ENCODE measurements at places on chromosomes 12 and 14.

GRCh38 chr14:100950024-100950423 is 46.5 kb upstream of the RTL1 start:
- DNase-seq, result no peak

DNA sequence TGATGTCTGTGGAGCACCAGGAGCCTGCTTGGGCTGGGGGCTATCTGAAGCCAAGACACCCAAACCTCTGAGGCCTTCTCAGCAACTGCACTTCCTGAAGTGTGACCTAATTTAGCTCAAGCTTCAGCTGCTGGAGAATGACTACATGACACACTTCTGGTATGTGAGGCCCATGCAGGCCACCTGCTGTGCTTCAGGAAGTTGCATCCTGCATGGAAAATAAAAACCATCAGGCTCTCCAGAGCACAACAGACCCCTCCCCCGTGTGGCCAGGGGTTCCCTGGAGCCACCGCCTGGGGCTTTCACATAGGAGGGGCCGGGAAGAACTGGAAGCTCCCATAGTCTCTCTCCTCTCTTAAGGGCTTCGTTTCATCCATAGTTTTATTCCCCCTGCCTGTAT is 217.7 kb downstream of the SLC15A4 start:
- DNase-seq, result no peak

DNA sequence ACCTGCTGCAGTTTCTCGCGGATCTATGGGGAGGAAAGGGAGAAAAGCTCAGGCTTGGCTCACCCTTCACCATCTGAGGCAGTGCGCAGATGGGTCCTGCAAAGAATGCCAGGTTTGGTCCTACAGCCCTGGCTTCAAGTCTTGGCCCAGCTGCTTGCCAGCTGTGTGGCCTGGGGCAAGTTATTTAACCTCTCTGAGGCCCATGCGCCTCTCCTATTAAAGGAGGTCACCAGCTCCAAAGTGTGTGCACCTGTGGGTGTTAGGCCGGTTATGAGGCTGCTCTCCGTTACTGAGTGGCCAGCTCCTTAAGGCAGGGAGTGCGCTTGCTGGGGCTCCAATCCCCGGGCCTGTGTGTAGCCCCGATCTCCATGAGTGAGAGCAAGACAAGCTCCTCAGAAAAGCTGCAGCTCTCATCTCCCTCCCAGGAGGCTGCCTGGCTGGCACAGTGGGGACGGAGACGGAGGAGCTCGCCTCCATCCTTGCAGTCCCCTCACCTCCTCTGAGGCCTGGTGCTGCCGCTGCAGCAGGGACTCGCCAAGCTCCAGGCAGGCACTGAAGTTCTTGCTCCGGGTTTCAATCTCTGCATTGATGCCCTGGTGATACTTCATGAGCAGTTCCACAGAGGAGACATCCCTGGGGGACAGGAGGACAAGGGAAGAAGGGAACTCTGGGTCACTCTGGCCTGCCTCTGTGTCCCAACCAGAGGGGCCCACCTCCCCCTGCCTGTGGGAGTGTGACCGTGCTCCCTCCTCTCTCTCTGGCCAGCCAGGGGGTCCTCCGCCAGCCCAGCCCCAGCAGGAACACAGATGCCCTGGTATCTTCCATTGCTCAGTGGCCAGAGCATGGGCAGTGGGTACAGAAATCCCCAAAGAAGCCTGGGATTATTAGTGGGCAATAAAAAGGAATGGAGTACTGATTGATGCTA is 65.1 kb downstream of the PLEKHG3 start:
- no peak for DNase-seq

DNA sequence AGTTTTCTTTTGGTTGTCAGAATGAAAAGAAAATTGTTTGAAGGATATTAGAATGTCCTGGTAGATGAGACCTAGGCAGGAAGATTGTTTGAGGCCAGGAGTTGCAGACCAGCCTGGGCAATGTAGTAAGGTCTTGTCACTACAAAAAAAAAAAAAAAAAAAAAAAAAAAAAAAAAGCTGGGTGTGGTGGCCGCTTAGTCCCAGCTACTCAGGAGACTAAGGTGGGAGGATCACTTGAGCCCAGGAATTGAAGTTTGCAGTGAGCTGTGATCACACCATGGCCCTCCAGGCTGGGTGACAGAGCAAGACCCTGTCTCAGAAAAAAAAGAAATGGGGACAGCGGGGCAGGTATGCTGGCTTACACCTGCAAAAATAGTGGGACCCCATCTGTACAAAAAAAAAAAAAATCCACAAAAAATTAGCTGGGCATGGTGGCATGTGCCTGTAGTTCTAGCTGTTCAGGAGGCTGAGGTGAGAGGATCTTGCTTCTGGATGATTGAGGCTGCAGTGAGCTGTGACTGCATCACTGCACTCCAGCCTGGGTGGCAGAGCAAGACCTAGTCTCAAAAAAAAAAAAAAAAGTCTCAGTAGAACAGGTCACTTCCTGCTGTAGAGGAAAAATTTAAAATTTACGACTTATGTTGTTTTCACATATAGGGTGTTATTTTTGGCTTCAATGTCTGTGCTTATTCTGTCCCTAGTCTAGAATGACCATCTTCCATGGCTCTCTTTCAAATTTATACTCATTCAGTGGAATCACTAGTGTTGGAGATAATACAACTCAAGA is 70.7 kb downstream of the PPHLN1 start:
- DNase-seq, result no peak

DNA sequence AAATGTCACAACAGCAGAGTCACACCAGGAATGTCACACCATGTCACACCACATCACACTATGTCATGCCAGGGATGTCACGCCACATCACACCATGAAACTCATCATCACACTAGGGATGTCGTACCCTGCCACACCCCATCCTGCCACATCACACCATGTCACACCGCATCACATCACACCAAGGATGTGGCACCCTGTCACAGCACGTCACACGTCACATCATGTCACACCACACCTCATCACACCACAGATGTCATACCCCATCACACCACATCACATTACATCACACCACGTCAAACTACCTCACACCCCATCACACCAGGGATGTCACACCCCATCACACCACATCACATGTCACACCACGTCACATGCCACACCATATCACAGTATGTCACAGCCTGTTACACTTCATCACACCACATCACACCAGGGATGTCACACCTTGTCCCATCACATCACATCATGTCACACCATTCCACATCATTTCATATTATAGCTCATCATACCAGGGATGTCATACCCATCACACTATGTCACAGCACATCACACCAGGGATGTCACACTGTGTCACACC is 90.9 kb downstream of the TMEM121 start:
- no peak for DNase-seq

- no peak for DNase-seq
Measured at GRCh38 chr14:50985124-50985858, 41.0 kb upstream of the PYGL start.

All from activated T-helper 1 cell treated with Interleukin-2 at 50 U/mL for 16 hours (primary cell).